ENCODE measurements at places on chromosomes 12 and 14.

DNA sequence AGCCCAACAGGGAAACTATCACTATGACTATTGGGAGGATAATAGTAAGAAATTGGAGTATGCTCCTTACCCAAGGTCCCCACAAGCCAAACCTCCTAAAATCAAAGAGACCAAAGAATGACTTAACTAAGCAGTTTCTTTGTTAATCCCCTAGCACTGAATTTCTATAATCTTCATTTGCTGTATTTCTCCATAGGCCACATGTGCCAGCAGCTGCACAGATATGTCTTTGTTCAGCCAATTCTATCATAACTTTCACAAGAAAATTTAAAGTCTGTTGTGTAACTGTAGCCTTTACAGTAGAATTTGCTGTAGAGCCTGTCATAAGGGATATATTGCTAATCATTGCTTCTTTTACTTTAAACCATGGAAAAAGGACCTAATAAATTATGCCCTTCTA, 104.0 kb downstream of the RIN3 start:
- no peak for DNase-seq

DNA sequence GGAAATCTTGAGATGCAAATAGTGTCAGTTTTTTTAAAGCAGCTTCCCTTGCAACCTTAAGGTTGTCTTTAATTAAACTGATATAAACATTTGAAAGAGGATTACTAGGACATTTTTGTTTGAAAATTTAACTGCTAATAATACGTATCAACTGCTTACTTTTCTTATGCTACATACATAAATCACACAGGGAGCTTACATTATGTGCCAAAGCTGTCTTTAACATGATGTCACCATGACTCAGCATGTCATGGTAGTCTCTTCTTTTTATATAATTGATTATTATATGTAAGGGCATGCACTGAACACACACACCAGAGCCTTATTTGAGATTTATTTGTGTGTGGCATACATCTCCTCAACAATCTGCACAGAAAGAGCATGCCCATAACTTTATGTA, 63.0 kb upstream of the PTHLH start:
- DNase-seq, result no peak

DNA sequence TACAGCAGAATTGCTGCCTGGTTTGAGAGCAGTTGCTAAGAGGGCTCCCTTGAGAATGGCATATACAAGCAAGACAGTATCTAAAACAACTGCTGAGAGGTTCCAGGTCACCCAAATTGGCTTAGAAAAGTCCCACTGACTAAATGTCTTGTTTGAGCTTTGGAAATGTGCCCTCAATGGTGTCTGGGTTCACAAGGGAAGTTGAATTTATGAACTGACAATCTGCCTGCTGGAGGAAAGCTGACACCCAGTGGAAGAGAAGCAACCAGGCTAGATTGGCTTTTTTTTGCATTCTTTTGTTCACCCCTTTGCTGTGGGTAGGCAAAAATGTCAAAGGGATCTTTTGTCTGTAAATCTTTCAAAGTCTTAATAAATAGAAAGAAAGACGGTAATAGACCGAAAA, 44.6 kb upstream of the NPFF start:
- no peak for DNase-seq

GRCh38 chr12:86283620-86284019, 27.4 kb upstream of the MGAT4C start:
- DNase-seq, result no peak
